Suppressor macrophage (primary cell): ENCODE measurements at places on chromosomes 11 and 22.

- DNase-seq = no peak
These were observed 503.4 kb downstream of the DLG2 start for GRCh38 chr11:85123752-85124231.

DNA sequence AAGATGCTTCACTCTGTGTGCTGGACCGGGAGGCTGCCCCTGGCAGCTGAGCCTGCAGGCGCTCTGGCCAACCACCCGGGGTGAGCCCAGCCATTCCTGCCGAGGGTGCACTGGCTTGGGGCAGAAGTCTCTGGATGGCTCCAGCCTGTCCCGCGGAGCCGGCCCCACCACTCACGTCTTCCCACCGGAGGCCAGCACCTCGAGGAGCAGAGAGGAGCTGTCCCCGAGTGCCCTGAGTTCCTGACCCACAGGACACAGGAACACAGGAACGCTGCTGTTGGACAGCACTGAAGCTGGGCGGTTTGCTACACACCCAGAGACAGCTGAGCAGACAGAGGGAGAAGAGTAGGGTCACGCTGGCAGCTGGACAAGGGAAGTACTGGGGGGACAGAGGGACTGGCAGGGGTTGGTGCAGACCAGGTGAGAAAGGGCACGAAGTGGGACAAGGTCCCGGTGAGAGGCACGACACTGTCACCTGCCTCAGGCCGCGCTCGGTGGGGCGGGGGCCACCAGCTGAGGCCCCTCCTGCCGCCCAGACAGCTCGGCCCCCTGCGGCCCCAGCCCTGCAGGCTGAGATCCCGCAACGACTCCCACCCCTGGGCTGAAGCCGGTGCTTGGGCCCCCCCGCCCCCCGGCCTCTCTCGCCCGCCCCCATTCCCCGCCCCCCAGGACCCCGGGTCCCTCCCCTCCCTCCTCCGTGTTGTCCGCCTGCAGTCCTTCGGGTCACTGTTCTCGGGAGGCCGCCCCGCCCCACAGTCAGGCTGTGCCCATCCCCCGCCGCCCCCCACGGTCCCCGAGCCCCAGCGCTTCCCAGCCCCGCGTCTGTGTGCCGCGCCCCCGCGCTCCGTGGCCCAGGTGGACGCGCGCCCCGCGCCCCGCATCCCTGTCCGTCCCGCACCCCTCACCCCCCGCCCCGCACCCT is 624 bp upstream of the B4GALNT4 start:
- no peak for DNase-seq

DNA sequence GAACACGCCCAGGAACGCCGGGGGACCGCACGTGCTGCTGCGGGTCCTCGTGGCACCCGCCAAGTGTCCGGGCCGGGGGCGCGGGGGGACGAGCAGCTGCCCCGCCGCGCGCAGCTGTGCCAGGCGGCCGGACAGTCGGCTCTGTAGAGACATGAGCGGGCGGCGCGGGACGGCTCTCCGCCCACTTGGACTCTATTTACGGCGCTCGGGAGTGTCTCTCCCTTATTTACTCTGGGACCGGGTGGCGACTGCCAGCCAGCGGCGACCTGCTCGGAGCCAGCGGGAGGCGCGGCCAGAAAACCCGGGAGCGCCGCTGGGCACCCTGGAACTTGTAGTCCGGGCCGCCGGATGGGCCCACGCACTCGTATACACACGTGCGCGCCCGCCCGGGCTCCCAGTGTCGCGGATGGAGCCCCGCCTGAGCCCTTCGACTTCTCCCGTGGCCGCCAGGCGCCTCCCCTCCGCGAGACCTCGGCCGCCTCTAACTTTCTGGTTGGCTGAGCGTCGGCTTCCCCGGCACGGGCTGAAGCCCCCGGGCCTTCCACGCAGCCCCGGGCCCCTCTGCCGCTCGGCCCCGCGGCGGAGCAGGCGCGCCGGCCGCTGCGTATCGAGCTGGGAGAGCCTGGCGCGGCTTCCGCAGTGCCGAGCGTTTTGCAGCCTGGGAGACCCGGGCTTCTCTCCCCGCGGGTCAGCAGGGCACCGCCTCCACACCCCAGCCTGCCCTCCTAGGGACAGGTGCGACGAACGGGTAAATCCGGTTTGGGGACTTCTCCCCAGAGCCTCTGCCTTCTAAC is at the start of gene MACROD1:
Gene MACROD1, minus strand, starts transcription at position 272 of the 794 bp plus-strand sequence. Its CDS starts 119 bp downstream, at position 153.
- peak; percentile 87 for DNase-seq

GRCh38 chr11:125368757-125369156 is 127.3 kb downstream of the FEZ1 start:
- no peak for DNase-seq

DNA sequence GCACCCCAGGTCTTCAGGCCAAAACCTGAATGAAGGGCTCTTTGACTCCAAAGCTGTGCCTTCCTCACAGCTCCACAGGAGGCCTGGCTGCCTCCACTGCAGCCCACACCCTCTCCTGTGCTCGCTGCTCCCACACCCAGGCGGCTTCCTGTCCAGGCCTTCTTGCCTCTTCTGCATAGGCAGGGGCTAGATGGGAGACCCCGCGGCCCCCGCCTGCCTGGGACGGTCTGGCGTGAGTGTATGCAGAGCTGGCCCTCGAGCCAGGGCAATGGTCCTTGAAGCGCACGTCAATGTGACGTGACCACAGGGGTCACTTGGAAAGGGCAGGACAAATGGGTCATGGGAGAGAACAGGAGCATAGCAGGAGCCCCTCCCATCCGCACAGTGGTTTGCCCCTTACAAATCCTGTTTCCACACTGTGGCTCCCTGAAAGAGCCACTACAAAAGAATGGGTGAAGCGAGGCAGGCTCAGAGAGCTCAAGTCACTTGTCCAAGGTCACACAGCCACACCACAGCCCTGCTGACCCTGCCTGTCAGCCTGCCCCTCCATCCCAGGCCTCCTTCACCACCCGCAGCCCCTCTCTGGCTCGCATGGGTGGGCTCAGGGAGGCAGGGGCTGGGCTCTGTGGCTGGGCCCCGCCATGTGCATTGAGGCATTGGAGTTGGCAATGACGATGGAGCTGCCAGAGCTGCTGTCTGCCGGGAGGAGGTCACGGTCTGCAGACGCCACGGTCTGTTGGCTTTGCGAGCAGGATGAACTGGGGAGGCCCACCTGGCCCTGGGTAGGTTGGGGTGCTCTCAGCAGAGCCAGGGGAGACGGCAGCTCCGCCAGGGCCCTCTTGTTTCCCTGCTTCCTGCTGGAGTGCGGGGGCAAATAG is 71.2 kb upstream of the WNT11 start:
- no peak for DNase-seq

DNA sequence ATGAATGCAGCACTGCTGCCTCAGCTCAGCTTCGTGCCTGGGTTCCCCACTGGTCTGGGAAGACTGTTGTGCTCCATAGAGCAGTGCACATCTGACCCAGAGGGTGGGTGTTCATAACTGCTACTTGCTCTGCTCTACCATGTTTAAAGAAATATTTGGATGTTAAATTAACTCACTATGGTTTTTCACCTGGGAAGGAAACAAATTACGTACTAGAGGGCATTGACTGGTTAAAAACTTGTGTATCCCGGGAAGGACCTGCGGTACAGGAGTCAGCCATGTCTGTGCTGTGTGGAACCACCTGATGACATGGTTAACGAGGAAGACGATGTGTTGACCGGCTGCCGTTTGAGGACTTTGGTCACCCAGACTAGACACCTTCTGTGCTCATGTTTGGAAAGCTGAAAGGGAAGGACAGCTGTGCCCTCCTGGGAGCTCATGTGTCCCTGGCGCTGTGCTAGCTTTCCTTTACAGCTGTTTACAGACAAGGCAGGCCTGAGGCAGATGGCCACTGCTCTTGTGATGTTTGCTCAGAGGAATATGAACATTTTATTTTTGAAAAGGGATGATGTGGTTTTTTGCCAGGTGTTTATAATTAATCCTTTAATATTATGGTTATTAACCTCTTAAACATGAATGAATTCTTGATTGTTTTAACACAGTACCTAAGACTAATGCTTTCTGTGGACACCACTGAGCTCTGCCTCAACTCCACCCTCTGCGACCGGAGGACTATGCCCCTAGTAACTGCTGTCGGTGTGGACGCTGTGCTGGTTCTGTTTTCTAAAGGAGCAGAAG is 14.3 kb upstream of the AIFM3 start:
- no peak for DNase-seq

GRCh38 chr11:6900327-6900999 is 8.2 kb upstream of the OR2D2 start:
- DNase-seq = peak; percentile 2

DNA sequence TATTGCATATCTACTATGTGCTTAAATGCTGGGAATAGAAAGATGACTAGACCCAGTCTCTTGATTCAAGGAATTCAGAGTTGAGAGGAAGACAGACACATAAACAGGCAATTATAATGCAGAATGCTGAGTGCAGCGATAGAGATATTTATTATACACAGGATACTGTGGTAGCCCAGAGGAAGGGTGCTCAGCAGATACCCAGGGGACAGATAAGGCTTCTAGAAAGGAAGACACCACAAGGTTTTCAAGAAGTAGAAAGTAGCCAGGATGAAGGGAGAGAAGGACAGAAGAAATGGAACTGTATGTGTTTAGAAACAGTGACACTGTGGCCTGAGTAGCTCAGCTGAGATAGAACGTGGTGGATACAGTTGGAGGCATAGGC is 79.4 kb upstream of the NNMT start:
- DNase-seq = no peak
